ENCODE measurements at places on chromosomes 2 and 18.

DNA sequence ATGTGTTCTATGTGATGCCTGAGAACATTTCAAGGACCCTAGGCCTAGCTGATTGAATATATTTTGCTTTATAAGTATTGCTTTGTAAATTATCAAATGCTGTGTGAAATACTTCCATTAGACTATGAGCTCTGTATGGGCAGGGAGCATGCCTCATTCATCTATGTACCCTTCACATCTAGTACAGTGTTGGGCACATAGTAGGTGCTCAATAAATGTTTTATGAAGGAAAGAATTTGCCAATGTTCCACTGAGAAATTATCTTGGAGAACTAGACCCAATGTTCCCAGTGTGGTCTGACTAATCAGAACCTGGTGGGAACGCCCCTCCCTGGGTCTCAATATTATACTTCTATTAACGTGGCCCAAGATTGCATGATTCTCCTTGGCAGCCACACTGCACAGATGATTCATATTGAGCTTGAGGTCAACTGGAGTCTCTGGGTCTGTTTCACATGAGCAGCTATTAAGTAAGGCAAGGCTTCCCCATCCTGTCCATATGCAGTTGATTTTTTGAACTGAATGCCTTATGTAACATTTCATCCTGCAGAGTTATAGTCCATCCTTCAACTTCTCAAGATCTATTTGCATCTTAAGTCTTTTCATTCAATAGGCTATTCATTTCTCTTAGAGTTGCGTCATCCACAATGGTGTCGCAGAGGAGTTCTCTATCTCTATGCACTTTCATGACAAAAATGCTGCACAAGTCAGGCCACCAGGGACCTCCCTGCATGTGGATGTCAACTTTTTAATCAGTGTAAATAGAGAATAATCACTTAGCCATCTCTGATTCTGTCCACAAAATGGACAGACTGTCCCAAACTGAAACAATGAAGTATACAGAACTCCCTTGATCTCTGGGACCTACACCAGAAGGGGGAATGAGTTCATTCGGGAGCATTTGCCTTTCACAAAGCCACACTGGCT lies 257.6 kb downstream of the CYP26B1 start:
- no peak for DNase-seq

DNA sequence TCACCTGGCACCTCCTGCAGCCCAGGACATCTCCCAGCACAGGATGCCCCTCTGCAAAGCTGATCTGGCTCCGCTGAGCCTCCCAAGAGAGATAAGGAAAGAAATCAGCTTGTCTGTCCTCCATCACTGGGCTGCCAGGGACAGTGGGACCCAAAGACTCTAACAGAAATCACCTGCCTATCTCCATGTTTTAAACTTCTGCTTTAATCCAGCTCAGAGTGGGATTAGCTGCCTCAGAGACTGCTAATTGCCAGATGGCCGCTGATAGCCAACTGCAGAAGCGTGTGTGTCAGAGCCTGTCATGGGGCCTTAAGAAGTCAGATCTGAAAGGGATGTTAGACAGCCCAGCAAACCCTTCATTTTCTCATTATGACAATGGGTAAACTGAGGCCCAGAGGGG lies 389.4 kb upstream of the KLHL29 start:
- no peak for DNase-seq

DNA sequence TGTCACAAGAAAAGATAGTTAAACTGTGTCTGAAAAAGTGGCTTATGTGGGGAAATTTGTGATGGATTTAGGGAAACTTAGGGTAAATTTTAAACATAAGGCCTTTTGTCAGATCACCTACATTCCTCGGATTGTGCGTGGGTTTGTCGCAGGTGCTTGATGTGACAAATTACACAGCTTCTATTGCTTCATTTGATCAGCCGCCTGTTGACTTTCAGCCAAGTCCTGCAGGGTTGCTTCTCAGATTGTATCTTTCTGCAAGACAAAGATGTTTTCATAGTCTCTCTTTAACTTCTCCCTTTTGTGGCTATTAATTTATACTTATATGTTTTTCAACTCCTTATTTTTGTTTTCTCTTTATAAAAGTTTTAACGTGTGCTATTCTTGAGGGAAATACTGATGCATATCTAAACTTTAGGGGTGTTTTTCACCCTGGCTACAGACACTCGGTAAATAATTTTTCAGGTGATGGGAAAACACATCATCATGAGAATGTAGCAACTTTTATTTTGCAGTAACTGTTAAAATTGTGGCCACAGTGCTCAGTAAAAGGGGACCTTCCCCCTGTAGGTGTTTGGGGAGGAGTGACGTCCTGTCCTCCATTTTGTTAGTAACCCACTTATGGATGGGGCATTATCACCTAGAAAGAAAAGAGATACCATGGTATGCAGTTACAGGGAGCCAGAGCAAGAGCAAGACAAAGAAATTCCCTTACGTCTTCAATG lies 31.4 kb downstream of the GALM start:
- DNase-seq = no peak

DNA sequence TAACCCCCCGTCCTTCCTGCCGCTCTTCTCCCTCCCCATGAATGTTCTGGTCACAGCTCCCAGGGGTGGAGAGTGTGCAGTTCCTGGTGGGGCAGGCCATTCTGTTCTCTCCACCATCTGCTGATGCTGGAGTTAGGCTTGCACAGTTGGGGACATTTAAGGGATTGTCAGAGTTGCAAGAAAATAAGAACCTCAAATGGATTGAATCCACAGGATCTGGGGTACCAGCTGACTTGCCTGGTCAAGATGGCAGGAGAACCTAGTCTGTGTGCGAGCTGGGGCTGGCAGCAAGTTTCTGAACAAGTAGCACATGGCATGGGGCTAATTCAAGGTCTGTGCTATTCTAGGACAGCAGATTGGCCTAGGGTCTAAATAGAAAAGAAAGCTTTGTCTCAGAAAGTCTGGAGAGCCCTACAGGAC lies 60.8 kb upstream of the TXNDC2 start:
- DNase-seq = no peak

- DNase-seq = no peak
These were observed 66.0 kb upstream of the HDAC4 start for GRCh38 chr2:239466755-239467271.

DNA sequence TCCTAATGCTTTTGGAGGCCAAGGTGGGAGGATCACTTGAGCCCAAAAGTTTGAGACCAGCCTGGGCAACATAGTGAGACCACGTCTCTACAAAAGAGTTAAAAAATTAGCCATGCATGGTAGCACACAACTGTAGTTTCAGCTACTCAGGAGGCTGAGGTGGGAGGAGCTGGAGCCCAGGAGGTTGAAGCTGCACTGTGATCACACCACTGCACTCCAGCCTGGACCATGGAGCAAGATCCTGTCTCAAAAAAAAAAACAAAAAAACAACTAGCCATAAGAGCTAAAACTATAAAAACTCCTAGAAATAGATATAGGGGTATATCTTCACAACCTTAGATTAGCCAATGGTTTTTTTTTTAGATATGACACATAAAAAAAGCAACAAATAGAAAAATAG lies 16.9 kb upstream of the COL6A3 start:
- DNase-seq = no peak

DNA sequence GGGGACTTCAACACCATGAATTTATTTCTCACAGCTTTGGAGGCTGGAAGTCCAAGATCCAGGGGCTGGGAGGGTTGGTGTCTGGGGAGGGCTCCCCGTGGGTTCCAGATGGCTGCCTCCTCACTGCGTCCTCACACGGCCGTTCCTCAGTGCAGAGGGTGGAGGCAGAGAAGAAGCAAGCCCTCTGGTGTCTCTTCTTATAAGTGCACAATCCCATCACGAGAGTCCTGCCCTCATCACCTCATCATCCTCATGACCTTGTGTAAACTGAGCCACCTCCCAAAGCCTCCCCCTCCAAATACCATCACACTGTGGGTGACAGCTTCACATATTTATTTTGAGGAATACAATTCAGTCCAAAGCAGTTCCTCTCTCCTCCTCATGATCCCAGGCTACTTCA lies 26.3 kb downstream of the TMEM163 start:
- no peak for DNase-seq

- DNase-seq = no peak
These were observed 42.6 kb downstream of the ASAP2 start for GRCh38 chr2:9249020-9249800.

GRCh38 chr2:105885456-105885855 lies 140.7 kb downstream of the NCK2 start:
- no peak for DNase-seq

GRCh38 chr2:156592809-156593593 lies 156.8 kb downstream of the GPD2 start:
- no peak for DNase-seq

GRCh38 chr18:24656551-24657443 lies 196.4 kb downstream of the HRH4 start:
- no peak for DNase-seq

DNA sequence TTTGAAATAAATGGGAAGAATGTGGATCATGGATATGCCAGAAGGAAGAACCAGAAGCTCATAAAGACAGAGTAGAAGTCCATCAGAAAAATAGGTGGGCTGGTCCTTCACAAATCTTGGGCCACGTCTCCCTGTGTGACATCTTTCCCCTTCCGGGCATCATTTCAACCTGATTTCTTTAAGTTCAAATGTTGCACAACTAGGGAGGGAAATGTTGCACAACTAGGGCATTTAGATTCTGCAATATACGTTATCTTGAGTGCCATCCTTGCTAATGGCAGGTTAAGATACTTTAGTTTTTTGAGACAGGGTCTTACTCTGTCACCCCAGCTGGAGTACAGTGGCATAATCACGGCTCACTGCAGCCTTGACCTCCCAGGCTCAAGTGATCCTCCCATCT lies 129.6 kb downstream of the CERS6 start:
- DNase-seq = no peak

- no peak for DNase-seq
These were observed 85.8 kb upstream of the FAM237A start for GRCh38 chr2:206556357-206556949.

DNA sequence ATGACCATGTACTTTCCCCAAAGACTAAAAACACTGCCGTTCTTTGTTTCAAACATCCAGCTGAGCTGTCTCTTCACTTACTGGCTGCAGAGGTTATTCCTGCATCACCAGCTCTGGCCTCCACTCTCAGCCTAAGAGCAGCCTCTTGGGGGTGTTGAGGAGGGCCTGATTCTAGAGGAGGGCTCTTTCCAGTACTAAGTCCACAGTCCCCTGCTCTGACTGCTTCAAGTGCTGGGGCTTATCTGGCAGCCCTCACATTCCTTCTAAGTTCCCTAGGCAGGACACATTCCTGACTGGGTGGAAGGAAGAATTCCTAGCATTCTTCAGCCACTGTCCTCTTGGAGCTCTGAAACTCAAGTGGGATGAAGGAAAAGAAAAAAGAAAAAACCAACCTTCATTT lies 32.9 kb upstream of the EHBP1 start:
- no peak for DNase-seq

- no peak for DNase-seq
These were observed 96.2 kb upstream of the ASAP2 start for GRCh38 chr2:9110346-9110884.

DNA sequence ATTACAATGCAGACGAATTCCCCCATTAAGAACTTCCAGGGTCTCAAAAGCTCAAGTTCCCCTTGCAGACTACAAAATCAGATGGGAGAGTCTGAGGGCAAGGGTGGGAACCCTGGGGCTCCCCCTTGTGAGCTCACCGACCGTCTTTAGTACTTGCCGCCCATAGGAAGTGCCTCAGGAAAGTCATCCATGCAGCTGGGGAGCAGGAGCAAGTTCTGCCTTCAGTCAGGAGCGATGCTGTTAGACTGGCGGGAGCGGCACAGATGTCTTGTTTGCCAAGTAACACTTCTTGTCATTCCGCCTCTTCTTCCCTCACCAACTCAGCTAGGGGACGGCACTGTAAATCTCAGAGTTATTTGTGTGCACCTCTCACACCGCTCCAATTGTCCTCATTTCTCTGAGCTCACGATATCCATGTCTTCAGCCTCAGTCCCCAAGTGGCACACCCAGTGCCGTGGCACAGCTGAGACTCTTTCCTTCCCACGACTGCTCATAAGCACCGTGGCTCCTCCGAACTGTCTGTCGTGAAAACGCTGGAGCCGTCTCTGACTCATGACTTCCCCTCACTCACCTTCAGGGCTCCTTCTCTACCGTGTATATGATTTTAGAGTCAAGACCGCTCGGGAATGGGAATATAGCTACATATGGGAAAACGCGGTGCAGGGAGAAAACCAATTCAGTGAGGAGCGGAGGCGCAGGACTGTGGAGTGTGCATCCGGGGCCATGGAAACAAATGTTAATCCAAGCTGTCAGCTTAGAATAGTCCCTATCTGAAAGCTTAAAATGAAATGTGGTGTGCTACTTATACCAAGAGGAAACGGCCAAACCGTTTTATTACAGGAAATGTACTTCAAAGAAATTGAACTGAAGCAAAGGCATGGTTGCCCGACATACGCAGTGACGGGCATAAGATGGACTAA lies 34.0 kb downstream of the UXS1 start:
- DNase-seq = no peak

DNA sequence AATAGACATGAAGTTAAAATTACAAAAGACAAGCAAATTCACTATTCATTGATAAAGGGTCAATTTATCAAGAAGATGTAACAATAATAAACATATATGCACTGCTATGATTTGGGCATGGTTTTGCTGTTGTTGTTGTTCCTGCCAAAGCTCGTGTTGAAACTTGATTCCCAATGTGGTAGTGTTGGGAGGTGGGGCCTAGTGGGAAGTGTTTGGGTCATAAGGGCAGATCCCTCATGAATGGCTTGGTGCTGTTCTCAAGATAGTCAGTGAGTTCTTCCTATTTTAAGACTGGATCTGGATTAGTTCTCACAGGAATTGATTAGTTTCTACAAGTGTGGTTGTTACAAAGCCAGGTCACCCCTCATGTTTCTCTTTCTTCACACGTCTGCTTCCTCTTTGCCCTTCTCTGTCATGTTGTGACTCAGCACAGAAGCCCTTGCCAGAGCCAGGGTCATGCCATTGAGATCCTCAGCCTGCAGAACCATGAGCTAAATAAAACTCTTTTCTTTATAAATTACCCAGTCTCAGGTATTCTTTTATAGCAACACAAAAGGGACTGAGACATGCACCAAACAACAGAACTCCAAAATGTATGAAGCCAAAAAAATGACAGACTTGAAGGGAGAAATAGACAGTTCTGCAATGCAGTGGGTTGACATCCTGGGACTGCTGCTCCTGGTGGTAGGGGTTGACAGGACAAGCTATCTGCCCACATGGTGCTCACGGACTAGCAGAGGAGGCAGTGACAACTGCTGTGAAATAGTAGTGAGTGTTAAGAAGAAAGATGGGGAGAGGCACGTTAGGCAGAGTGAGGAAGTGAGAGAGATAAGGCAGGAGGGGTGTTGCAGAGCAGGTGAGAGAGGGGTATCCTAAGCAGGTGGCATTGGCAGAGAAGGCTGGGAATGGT lies 18.6 kb upstream of the SKA1 start:
- DNase-seq = no peak

GRCh38 chr18:13726972-13727331 lies 479 bp downstream of the RNMT start:
- DNase-seq = no peak

- no peak for DNase-seq
These were observed 99.6 kb upstream of the THSD7B start for GRCh38 chr2:136665736-136666135.

DNA sequence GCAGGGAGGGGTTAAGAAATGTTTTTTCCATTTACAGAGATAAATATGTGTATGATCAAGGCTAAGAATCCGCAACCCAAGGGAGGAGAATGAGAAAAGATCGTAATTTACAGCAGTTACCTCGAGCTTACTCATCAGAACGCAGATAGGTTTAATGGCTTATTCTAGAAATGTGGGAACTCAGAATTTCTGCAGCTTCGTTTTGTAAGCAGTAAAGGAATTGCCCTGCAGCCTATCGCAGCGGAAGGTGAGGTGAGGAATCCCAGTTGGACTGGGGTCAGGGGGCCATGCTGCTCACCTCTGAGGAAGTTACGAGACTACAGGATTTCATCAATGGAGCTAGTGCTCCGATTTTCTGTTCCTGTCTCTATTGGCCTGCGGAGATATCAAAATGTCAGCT lies 8.1 kb upstream of the TMEM200C start:
- DNase-seq = no peak

Data from cortex of kidney (tissue), 1 donor.